ENCODE measurements at places on chromosomes 12 and 14. TPM values are rescaled to one million over a fixed set of nuclear protein-coding genes. Genes with fewer than 3 reads are reported as not detected.

DNA sequence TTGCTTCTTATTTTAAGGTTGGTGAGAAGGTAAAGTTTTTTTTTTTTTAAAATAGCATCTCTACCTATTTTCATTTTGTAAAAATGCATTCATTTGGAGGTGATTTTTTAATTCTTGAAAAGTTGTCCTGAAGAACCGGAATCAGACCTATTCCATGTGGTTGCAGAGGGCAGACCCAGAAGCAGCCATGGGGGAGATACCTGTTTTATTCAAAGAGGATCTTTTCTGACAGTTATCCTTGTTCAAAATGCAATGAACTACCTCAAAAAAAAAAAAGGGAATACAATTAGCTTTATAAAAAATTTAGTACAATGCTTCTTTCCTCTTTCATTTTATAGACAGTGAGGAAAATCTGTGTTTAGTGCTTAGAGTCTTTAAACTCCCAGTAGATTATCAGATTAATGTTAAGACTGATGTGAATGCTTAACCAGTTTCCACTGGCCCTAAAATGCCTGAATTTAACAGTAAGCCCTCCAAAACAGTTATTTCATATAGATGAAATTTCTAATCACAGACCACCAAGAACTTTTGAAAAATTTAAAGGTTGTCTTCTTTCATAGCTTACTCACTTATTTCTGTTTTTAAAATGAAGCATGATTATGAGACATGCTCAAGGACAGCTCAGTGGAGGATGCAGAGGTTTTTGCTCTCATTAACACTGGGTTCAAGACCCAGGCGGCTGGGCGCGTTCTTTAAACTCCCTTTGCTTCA lies 8.6 kb upstream of the NEMF start:
- DNase-seq, result no peak
- H3K27ac ChIP-seq, result peak overlapping the region; percentile 95
- peak overlapping the region; percentile 60 for H3K4me3 ChIP-seq
- no peaks in the 10 kb centered on the region for H3K27me3 ChIP-seq

DNA sequence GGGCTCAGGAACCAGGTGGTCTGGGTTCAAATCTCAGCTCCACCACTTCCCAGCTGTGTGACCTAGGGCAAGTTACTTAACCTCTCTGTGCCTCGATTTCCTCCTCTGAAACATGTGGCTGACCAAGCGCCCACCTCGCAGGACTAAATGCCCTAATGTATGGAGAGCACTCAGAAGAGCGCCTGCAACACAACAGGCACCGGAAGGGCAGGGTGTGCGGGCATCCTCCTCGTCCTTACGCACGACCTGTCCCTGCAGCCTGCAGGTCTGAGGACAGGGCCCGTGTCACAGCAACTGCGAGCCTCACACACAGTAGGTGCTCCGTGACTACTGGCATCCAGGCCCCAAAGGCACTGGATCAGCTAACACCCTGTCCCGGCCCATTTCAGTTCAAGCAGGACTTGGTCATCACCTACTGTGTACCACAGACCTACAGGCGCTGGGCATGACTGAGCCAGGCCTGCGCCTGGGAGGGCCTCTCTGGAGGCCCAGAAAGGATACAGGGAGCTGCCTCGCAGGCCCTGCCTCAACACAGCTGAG lies 131.5 kb downstream of the NCOR2 start:
- H3K4me3 ChIP-seq, result no peak overlapping the region
- DNase-seq, result no peak
- H3K27me3 ChIP-seq, result no peaks in the 10 kb centered on the region
- H3K36me3 ChIP-seq, result peaks cover 23% of the 10 kb centered on the region
- no peak overlapping the region for H3K27ac ChIP-seq

DNA sequence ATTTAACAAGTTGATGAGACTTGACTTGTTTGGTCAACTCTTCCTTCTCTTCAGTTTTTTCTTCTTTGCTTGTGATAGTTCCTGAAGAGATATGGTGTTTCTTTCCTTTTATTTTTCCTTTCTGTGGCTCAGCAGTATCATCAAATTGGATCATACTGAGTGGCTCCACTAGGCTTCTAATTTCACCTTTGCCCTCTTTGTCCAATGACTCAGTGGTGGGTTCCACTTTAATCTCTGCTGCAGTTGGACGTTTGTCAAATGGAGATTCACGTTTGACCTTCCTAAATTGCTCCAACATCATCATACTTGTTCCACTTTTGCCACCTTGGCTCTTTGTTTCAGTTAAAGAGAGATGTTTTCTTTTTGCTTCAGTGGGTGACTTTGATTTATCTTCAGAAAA lies 41.5 kb downstream of the FAM186A start:
- peaks cover 8% of the 10 kb centered on the region for H3K4me1 ChIP-seq
- no peak overlapping the region for H3K27ac ChIP-seq
- no peak for DNase-seq
- no peaks in the 10 kb centered on the region for H3K36me3 ChIP-seq
- no peaks in the 10 kb centered on the region for H3K27me3 ChIP-seq
- H3K4me3 ChIP-seq, result no peak overlapping the region

DNA sequence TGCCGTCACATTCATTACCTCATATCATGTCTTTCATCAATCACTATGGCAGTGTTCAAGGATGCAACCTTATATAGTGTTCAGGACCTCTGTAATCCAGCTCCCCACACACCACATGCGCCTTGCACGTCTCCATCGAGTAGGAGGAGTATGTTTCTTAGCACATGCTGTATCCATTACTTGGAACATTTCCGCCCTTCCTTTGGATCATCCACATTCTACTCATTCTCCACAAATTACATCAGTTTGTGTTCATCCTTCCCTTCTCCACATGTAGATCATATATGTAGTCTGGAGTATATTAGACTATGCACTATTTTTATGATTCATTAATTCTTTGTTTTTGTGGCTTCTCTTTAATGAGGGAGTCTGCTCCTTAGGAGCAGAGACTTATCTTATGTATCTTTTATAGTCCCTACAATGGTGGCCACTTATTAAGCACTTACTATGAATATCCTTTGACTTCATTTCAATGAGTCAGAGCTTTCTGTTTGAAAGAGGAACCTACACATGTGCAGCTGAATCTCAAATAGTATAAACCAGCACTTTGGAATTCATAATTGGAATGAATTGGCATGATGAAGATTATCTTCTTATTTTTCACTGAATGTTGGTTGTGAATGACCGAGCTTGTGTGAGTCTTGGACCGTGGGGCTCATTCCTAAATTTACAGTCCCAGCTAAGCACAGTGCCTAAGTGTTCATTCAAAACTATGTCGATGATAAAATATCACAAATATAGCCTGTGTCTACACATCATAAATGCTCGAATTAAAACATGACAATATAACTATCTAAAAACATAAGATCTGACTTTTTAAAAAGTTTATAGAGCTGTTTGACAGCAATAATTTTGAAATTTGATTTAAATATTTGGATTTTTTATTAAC lies 30.2 kb upstream of the NPAS3 start:
- DNase-seq, result no peak
- no peaks in the 10 kb centered on the region for H3K27me3 ChIP-seq
- no peak overlapping the region for H3K4me3 ChIP-seq
- no peaks in the 10 kb centered on the region for H3K36me3 ChIP-seq
- H3K4me1 ChIP-seq, result no peaks in the 10 kb centered on the region

DNA sequence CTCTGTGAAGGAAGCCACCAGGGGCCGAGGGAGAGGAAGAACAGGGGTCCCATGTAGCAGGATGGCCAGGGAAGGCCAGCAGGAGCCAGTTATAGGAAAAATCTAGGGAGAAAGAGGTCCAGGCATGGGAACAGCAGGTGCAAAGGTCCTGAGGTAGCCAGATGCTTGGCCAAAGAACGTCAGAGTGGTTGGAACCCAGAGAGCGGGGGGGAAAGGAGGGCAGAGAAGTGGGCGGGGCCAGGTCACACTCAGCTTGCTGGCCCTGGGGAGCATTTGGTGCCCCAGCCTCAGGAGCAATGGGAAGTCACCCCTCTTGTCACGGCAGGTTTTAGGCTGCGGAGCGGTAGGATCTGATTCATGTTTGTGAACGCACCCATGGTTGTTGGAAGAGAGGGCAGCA lies 180.5 kb downstream of the PHETA1 start:
- no peaks in the 10 kb centered on the region for H3K36me3 ChIP-seq
- no peak overlapping the region for H3K4me3 ChIP-seq
- no peak for DNase-seq
- no peak overlapping the region for H3K27ac ChIP-seq
- H3K27me3 ChIP-seq, result peaks cover 2% of the 10 kb centered on the region

GRCh38 chr12:89525305-89525823 lies 483 bp downstream of the POC1B start:
- peak overlapping the region; percentile 56 for H3K27ac ChIP-seq
- DNase-seq, result no peak
- 0 out of 2 replicates have a peak, but pooled peaks cover 2% of the 10 kb centered on the region for H3K36me3 ChIP-seq
- peaks cover 11% of the 10 kb centered on the region for H3K4me1 ChIP-seq
- H3K27me3 ChIP-seq, result no peaks in the 10 kb centered on the region

The HSPA2 gene
- 18.9 TPM for total RNA-seq

GRCh38 chr12:45217846-45218245 lies 2.0 kb downstream of the ANO6 start:
- peaks cover 4% of the 10 kb centered on the region for H3K4me1 ChIP-seq
- DNase-seq, result peak; percentile 12
- peak overlapping the region; percentile 60 for H3K4me3 ChIP-seq
- H3K36me3 ChIP-seq, result no peaks in the 10 kb centered on the region
- no peaks in the 10 kb centered on the region for H3K27me3 ChIP-seq
- no peak overlapping the region for H3K27ac ChIP-seq

DNA sequence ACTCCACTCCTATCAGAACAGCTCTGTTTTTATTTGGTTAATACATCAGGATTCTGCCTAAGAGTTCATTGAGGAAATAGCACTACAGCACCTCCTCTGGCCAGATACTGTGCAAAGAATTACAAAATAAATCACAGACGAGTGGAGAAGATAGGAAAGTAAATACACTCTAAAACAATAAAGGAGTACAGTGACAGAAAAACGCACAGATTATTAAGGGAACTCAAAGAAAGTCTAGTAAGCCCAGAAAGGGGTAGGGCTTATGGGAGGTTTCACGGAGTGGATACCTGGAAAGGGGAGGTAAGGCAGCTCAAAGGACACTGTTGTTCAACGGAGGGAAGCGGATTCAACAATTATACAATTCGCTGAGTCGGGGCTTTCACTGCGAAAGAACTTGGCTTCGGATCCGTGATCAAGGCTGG lies 5.5 kb downstream of the OR10AD1 start:
- H3K36me3 ChIP-seq, result no peaks in the 10 kb centered on the region
- peaks cover 6% of the 10 kb centered on the region for H3K4me1 ChIP-seq
- H3K27me3 ChIP-seq, result peaks cover 7% of the 10 kb centered on the region
- peak overlapping the region; percentile 55 for H3K4me3 ChIP-seq
- H3K27ac ChIP-seq, result peak overlapping the region; percentile 13

DNA sequence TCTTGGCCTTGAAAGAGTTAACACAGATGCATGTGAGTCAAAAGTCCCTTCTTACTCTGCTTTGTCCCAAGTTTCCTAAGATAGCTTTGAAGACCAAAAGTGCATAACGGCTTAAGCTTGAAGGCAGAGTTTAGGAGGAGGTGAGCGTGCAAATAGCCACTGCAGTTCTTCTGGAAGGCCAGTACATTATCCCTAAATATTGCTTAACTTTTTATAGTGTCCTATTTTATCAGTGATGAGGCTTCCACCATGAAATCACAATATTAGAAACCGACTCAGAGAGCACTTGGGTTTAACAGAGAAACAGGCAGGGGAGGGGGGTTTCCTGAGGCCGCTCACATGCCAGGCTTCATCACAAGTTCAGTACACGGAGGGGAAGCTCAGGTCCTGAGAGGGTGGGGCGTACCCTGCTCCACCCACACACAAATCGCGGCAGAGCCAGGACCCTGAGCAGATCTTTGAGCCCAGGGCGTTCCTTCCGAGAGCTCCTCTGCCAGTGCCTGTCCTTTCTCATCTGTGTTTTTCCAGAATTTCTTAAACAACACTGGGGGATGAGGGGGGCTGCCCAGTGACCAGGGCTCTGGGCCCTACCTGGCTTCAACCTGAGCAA lies 26.8 kb upstream of the BDKRB2 start:
- no peak for DNase-seq
- H3K4me1 ChIP-seq, result peaks cover 30% of the 10 kb centered on the region
- no peaks in the 10 kb centered on the region for H3K27me3 ChIP-seq
- H3K27ac ChIP-seq, result peak overlapping the region; percentile 63

DNA sequence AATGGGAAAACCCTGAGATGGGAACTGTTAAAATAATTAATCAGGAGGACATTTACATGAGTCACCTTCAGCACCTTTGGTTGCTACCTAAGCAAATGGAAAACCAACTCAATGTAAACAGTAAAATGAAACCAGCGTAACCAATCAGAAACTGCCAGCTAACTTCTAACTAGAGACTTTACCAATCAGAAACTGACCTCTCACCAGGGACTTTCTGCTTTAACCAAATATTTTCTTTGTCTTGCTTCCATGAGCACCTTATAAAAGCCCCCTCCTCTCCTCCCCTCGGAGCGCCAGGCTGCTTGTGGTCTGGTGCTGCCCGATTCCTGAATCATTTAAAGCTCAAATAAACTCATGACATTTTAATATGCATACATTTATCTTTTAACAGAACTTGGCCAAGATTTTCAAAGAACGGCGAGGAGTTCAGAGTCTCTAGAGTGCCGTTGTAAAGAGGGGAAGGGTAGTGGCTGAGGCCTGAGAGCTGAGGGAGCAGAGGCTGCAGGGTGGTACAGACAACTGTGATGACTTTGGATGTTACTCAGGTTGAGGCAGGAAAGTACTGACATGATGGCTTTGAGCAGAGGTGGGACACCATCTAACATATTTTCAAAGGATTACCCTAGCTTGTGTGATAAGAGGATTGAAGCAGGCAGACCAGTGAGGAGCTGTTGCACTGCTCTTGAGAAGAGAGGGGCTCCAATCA lies 183.6 kb downstream of the CRADD start:
- DNase-seq, result no peak
- H3K27ac ChIP-seq, result no peak overlapping the region
- 0 out of 2 replicates have a peak, but pooled peaks cover 2% of the 10 kb centered on the region for H3K4me1 ChIP-seq
- H3K4me3 ChIP-seq, result no peak overlapping the region

DNA sequence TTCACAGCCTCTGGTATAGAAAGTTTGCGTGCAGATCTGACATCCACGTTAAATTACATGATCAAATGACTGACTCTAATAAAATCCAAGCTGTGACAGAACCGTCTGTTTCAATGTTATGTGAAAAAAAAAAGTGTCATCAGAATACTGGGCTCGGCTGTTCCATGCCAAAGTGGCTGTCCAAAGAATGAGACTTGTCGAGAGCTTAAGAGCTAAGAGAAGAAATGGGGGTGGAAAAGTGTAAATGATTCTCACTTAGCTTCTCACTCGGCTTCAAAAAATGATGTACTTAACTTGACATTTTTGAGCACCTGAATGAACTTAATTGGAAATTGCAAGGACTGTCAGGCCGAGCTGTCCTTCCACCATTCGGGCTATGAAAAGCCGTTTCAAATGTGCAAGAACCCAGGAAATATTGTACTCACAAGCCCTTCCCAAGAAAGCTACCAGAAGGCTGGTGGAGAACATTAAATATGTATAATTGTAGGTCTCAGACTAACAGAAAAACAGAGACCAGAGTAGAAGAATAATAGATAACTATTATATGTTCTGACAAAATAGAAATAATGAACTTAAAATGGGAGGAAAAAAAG lies 78.0 kb downstream of the DIO3 start:
- H3K27me3 ChIP-seq, result peaks cover 16% of the 10 kb centered on the region
- H3K36me3 ChIP-seq, result no peaks in the 10 kb centered on the region
- DNase-seq, result no peak
- H3K4me1 ChIP-seq, result no peaks in the 10 kb centered on the region
- no peak overlapping the region for H3K4me3 ChIP-seq
- no peak overlapping the region for H3K27ac ChIP-seq

The CBLN3 gene
- 0.72 TPM for total RNA-seq

The MEG3 gene
- total RNA-seq, result 32.5 TPM

The KRT77 gene
- not detected for total RNA-seq

- peak; percentile 89 for DNase-seq
- no peaks in the 10 kb centered on the region for H3K27me3 ChIP-seq
- H3K4me1 ChIP-seq, result peaks cover 21% of the 10 kb centered on the region
- peaks cover 3% of the 10 kb centered on the region for H3K36me3 ChIP-seq
- peak overlapping the region; percentile 70 for H3K27ac ChIP-seq
Measured at GRCh38 chr14:71701990-71702389, 230.2 kb upstream of the RGS6 start.

GRCh38 chr12:131511391-131511802 lies 199.5 kb upstream of the SFSWAP start:
- H3K4me3 ChIP-seq, result no peak overlapping the region

All from IMR-90 (cell line).